Stimulated activated CD4-positive, alpha-beta T cell treated with anti-CD3 and anti-CD28 coated beads, Interleukin-12 subunit alpha, Interleukin-12 subunit beta, amount 100 ng/mL, for 24 hours (primary cell): ENCODE measurements at places on chromosomes 2 and 18.

DNA sequence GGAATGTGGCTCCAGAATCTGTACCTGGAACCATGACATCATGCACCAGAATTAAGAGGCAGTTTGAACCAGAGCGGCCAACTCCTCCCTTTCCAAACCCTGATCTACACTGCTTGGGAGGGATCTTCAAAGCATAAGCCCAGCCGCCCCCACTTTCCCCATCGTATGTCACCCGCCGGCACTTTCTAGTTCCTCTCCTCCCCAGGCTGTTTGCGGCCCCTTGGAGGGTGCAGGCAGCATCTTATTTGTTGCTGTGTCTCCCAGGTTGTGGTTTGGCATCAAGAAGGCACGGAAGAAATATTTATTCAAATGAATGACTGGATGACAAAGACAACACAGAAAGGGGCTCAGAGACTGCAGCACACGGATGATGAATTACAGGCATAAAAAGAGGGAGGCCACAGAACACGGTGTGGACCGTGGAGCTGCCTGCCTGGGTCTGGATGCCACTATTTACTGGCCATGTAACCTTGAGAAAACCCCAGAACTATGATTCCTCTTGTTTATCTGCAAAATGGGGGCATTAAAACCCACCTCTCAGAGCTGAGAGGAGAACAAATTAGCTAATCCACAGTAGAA lies 305.8 kb downstream of the EIPR1 start:
- DNase-seq: no peak

DNA sequence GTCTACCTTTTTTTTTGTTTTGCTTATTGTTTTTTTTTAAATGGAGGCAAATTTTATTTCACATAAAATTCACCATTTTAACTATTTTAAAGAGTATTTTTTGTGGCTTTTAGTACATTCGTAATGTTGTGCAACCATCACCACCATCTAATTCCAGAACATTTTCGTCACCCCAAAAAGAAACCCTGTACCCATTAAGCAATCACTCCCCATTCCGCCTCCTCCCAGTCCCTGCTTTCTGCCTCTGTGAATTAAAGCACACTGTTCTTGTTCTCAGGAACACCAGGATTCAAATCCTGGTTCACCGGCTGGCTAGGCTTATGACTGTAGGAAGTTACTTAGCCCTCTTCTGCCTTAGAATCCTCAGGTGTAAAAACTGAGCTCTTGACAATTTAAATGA lies 36.9 kb upstream of the EPAS1 start:
- DNase-seq: no peak

DNA sequence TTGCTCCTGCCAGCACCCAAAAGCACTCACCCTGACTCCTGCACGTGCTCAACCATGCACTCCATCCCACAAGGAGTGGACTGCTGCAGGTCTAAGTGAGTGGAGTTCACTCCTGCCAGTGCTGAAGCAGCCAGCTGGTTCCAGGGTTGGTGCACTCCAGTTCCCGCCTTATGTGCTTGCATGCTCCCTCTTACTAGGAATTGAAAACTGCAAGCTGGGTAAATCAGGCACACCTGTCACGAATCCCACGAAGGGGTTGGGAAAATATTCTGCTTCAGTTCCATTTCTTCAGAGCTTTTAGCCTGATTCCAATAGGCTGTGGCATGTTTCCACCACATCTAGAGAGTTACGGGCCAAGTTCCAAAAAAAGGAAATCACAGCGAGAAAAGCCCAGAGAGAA lies 1365.5 kb upstream of the CHAC2 start:
- DNase-seq: no peak

- no peak for DNase-seq
These were observed 137.9 kb downstream of the RDH14 start for GRCh38 chr2:18422432-18423165.

DNA sequence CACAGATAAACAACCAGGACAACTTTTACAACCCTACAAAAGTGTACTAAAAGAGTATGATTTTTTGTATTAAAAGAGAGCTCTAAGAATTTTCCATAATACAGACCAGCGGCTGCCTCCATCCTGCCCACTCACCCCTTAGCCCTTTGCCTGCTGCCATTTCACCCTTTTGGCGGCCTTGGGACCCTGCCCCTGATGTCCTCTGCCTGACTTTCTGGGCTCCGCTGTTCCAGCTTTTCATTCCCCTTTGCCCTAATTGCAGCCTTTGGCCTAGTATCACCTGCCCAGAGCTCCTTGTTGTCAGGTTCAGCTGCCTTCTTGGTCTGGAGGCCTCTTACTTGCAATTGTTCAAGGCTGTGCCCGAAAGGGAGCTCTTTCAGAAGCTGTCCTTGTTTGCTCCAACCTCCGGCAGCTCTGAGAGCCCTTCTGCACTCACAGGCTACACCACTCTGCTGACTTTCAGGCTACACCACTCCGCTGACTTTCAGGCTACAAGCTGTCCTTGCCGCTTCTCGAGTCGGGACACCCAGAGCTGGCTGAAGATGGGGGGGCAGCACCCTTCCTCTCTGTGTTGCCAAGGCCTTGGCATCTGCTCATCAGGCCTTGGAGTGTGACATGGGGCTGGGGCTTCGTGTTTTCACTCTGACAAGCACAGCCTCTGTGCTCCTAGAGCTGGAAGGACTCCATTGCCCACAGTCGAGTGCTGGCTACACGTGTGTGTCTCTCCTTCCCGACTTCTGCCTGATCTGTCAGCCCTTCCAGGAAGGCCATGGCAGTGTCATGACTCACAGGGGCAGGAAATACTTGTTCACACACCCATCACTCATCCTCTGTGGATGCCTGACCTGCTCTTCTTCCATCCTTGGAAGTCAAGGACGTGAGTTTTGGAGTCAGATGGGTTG lies 43.1 kb upstream of the HDAC4 start:
- no peak for DNase-seq

DNA sequence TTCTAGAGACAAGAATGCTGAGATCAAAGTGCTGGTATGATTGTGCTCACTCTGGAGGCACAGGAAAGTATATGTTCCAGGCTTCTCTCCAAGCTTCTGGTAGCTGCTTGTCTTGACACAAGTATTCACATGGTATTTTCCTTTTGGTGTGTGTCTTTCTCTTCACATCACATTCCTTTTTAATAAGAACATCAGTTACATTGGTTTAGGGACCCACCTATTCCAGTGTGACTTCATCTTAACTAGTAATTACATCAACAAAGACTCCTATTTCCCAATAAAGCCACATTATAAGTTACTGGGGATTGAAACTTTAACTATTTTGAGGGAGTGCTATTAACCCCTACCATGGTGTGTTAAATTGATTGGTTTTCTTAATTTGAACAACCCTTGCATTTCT lies 119.1 kb downstream of the FSIP2 start:
- DNase-seq: no peak

GRCh38 chr18:64180171-64180570 lies 31.3 kb upstream of the LINC00305 start:
- DNase-seq: no peak

GRCh38 chr2:73708527-73708926 lies 28.6 kb downstream of the TPRKB start:
- DNase-seq: no peak

DNA sequence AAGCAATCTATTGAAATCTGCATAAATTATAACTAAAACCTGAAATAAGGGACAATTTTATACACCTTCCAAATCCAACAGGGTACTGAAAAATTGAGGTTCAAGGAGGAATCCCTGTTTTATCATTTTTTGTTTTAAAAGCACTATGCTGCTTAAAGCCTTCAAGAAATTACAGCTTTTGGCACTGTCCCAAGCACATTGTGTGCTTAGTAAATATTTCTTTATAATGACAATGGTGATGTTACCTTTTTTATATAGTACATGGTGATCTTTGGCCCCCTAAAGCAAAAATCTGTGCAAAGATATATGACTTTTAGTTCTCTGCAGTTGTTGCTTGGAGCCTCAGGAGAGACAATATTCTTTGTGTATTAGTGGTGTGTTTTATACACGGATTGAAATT lies 71.6 kb upstream of the EFEMP1 start:
- no peak for DNase-seq

DNA sequence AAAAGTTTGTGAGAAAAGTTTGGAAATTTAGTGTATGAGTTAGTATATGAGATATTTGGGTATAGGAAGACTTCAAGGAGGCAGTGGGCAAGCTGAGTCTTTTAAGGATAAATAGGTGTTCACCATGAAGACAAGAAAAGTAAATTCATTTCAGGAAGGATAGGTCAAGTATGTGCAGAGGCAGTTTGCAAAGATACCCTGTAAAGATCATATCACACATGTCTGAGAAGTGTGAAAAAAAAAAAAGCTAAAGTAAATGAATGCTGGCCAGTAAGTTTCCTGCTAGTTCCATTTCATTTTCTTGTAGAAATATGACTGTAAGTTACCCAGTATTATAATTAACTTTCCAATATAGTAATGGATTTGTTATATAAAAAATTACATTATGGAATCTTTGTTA lies 131.0 kb downstream of the PHLPP1 start:
- no peak for DNase-seq

DNA sequence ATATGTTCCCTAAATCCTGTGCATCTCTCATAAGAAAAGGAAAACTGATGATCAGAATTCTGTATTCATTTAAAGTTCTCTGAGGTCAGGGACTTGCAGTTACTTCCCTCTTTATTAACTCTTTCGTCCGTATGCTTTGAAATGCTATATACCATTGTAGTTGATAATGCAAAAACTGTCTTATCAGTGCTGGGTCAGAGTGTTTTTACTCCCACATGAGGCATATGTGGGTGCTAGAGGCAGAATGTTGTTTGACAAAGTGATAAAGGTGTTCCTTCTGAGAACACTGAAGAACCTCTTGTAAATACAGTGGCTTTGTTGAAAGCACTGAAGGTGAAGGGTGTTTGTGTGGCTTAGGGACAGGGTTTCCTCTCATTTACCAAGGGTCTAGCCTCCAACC lies 136.5 kb upstream of the NFATC1 start:
- no peak for DNase-seq
